ENCODE measurements at places on chromosomes 4 and X. TPM values are rescaled to one million over a fixed set of nuclear protein-coding genes. Genes with fewer than 3 reads are reported as not detected.

TRIM75 gene
- total RNA-seq = not detected

TMPRSS11A gene
- total RNA-seq = not detected

DNA sequence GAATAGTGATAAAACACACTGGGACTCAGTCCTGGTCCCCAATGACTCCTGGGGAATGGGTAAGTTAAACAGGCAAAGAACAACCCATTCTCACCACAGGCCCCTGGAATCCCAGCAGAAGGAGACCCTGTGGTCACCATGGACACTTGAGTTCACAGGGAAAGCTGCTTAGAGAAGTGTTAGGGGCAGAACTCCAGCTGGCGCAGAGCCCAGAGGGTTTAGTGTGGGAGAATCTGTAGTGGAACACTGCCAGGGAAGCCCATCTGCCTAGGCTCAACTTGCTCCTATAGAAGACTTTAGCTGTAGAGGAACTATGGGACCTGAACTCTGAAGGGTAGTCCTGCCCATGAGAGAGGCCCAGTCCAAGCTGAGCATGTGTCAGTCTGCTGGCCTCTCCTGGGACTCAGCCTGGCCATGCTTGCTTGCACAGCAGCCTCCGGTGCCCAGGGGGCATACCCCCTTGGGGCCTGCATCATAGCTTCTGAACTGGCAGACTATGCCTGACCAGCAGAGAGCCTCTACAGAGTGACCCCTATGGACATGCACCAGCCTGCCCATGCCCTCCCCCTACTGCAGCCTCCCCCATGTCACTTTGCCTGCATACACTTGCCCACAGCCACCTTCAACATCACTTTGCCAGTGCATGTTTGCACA is 343.5 kb downstream of the IDS start:
- no peak for DNase-seq

DNA sequence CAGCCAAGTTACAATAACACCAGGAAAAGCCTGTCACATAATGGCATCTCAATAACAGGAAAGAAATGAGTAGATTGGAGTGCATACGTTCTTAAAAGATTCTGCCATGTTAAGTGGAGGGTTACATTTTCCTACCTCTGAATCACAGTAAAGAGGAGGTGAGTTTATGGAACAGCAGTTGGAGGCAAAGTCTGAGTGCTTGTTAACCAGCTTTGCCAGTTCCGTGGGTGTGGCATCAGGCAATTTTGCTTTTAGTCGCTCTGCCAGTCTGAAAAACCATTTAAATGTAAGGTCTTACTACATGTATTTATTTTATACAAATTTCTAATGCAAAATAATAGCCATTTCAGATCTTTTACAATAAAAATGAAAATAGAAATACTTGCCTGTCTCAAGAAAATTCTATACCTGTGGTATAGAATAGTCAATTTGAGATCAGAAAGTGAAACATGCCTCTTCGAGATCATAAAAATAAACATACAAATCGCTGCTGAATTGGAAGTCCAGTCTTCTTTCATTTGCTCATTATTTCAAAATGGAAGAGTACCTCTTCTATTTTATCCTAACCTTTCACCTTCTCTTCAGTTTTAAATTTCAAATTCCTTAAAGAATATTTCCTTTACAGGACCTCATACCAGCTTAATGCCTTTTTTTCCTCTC is 31.4 kb downstream of the GC start:
- no peak for DNase-seq

DNA sequence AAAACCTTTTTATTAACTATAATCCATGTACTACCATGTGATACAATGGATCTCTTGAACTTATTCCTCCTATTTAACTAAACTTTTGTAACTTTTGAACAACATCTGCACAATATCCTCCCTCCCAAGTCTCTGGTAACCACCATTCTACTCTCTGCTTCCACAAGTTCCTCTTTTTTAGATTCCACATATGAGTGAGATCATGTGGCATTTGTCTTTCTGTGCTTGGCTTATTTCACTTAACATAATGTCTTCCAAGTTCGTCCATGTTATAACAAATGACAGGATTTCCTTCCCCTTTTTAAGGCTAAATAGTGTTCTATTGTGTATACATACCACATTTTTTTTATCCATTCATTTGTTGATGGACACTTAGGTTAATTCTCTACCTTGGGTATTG is 28.1 kb downstream of the DCAF8L1 start:
- DNase-seq = no peak

DNA sequence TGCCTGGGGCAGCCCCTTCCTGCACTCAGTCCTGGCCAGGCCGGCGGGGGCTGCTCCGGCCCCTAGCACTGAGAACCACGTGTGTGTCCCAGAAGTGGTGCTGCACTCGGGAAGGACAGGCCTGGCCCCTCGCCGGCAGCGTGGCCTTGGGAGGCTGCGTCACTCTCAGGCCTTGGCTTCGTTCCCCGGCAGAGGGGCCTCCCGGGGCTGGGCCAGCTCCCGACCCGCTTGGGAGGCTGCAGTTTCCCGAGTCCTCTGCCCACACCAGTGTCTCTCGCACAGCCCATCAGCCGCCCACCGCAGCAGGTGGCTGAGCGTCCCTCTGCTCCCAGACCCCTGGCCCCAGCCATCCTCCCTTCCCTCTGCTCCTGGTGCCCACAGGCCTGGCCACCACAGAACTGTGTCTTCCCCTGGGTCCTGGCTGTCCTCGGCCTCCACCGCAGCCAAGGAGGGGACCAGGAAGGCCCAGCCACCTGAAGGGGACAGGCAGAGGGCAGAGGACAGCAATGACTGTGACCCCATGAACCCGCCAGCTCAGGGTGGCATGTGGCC is 10.9 kb upstream of the CPLX1 start:
- no peak for DNase-seq

Measured in B cell (primary cell).